ENCODE measurements at places on chromosomes 6 and 20.
A peak's percentile ranks its signal among the peaks of the same experiment; 100 is the strongest.

GRCh38 chr20:17859002-17859615 is 109.5 kb downstream of the SNX5 start:
- no peak for DNase-seq

DNA sequence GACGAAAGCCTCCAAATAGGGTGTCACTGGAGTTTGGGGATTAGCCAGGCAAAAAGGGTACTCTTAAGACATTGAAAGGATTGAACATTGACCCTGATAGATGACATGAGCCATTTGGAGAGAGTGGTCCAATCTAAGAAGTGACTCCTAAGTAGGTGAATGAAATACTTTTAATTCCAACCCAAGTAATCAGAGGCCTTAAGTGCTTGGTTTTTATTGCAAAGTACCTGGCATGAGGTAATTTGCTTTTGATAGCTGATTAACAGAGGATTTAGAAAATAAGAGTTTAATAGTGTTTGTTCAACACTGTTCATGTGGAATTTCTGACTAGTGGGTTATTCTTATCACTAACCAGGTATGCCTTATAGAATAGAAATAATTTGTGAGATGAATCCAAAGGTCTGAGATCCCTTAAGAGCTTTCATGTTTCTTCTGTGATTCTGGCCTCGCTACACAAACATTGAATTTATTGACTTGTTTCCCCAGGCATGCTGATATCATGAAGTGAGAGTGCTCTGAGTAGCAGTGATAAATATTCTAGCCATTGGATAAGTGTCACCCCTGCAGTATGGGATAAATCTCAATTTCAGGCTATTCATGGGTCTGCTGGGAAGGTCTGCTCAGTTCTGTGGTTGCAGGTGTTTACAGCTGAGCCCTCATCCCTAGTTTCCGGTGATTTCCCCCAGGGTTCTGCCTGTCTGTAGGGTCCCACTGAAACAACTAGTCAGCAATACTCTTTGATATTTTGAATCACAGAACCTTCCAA is 6.5 kb downstream of the NCOA7 start:
- no peak for DNase-seq

DNA sequence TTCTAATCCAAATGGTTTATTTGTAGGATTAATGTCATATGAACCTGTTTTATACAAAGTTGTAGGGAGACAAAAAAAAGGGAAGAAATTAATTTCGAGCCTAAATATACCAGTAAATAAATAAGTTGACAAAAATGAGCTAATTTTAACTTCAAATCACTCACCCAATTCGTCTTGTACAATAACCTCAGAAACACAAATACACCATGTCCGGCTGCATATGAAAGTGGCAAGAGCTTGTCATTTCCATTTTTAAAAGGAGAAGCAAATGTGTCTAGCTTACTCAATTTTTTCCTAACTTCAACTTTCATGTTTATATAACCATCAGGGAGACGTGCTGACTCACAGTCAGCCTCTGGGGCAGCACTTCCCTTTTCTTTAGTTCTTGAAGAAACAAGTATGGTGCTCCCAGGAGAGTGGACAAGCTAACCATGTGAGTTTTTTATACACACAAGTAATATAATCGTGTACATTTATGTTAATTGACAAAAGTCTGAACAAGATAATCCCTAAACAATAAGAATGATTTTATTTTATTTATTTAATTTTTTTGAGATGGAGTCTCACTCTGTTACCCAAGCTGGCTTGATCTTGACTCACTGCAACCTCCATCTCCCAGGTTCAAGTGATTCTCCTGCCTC is 55.5 kb upstream of the SGK1 start:
- no peak for DNase-seq

DNA sequence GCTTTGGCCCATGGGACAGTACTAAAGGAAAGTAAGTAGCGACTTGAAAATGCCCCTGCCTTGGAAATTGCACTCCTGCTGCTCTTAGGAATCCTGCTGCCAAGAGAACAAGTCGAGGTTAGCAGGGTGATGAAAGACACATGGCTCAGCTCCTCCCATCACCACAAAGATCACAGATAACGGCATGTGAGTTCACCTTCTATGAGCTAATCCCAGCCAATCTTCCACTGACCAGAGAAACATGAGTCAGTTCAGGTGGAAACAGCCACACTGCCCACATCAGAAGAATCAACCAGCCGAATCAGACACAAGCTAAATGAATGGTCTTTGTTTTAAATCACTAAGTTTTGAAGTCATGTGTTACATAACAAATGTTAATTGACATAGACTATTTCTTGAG is 106.3 kb downstream of the PRKN start:
- DNase-seq: no peak

- no peak for DNase-seq
Observed at GRCh38 chr20:3239867-3240775, 1.1 kb upstream of the SLC4A11 start.

GRCh38 chr6:53899512-53899911 is 104.7 kb downstream of the LRRC1 start:
- DNase-seq: no peak

GRCh38 chr6:152091851-152092341 is 284.4 kb downstream of the ESR1 start:
- no peak for DNase-seq

GRCh38 chr6:34486106-34486740 is 20.3 kb downstream of the PACSIN1 start:
- DNase-seq: no peak

DNA sequence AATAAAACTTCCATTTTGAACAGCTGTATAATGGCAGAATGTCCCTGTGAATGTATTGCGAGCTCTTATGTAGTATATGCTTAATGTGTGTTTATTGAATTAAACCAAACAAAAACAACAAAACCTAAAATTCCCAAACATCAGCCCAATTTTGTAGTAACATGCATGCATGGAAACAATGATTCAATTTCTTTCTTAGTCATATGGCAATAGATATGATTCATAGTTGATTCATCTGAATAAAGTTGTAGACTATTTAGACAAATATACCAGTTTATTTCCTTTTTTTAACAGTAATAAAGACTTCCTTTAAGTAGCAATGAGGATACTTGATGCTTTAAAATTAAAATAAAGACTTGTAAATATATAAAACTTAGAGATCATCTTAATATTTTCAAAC is 670.6 kb downstream of the CD109 start:
- no peak for DNase-seq

DNA sequence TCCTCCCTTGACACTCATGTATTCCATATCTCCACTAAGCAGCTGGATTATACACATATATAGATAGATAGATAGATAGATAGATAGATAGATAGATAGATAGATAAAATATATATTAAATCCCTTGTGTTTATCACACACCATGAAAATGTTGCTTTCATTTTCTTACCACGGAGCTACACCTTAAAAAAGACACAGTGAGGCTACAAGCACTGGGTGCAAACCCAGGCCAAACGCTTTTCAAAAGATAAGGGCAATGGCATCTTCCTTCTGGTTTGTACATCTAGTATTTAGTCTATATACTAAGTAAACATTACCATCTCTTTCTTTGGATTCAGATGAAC is 377.1 kb downstream of the ESR1 start:
- DNase-seq: no peak

DNA sequence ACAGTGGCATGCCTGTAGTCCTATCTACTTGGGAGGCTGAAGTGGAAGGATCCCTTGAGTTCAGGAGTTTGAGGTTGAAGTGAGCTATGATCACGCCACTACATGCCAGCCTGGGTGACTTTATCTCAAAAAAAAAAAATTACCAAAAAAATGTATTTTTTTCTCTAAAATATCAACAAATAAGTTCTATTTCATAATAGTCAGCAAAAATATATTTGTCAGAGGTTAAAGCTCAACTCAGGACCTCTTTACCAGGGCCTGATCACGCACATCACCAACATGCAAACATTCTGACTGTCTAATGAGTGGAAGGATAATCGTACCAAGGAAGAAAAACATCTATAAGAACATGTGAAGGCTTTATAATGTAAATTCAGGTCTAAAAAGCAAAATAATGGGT is 387.0 kb downstream of the SYNE1 start:
- no peak for DNase-seq

DNA sequence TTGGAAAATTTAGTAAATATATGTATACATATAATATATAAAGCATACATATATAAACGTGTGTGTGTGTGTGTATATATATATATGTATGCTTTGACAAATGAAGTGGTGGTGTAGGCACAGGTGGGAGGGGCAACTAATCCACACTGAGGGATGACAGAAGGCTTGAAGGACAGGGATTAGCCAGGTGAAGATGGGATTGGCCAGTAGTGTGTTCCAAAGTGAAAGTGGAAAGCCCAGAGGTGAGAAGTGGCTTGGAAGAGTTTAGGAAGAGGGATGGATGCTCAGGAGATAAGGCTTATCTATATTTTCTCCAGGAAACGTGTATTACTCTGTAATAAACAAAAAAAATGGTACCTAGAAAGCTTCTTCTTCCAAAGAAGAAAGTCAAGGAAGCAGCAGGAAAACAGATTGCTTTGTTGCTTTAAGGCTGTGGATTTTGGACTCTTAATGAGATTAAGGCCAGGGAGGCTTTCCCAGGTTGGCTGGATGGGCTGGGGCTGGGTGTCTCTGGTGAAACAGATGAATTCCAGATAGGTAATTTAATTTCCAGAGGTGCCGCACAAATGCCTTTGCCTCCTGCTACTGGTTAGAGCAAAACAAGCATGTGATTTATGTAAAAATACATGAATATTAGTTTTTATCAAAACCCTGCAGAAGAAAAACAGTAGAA is 63.9 kb downstream of the JARID2 start:
- DNase-seq: no peak

DNA sequence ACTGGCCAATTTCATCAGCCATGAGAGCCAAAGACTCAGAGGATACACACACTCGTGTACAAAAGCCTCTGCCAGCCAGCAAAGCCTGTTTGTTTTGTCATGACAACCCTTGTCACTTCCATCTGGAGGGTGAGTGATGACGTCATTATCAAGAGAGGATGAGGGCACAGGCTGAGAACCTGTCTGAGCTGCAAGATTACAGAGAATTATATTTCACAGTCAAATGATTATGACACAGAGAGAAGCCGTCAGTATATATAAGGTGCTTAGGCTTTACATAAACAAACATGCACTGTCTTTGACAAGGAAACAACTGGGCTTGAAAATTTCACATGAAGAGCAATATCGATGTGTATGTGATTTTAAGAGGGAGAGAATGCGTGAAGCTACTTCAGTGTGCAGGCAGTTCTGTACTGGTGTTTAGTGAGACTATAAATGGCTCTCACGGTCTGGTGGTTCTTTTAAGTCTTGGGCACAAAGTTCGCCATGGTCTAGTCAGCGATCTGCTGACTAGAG is 36.5 kb upstream of the BCLAF1 start:
- DNase-seq: no peak

- DNase-seq: no peak
Observed at GRCh38 chr6:131262060-131262459, 126.8 kb downstream of the AKAP7 start.

- DNase-seq: no peak
Observed at GRCh38 chr6:106757267-106757666, 127.9 kb downstream of the QRSL1 start.

GRCh38 chr6:76867182-76867581 is 596.1 kb downstream of the HTR1B start:
- DNase-seq: no peak

- DNase-seq: no peak
Observed at GRCh38 chr6:12099623-12100338, 87.7 kb downstream of the HIVEP1 start.

GRCh38 chr6:33140556-33140955 is 51.7 kb downstream of the COL11A2 start:
- no peak for DNase-seq

DNA sequence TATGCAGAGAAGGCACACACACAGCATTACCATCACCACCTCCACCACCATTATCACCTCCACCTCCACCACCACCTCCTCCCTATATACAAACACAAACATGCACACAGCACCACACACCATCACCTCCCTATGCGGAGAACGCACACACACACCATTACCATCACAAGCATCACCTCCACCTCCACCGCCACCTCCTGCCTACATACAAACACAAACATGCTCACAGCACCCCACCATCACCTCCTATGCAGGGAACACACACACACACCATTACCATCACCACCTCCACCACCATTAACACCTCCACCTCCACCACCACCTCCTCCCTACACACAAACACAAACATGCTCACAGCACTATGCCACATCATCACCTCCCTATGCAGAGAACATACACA is 236.5 kb upstream of the AFDN start:
- DNase-seq: no peak

GRCh38 chr6:36131511-36132245 is 1.4 kb downstream of the MAPK13 start:
- DNase-seq: peak; percentile 55

DNA sequence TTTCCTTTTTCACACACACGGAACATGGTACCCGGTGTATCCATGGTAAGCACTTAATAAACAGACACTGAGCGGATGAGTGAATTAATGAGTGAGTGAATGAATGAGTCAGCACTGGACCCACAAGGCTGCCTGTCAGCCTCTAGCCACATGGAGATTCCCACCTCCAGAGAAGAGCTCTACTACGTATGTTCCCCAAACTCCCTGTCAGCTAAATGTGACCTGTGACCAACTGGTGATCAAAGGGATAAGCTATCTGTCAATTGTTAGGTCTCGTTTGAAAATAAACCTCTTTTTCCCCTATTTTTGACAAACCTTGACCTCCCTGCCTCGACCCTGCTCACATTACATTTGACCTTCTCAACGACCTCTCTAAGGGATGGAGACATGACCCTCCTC is 24.5 kb upstream of the TAF8 start:
- DNase-seq: no peak

- DNase-seq: no peak
Observed at GRCh38 chr6:33091957-33092356, 16.2 kb downstream of the HLA-DPB1 start.

- no peak for DNase-seq
Observed at GRCh38 chr6:27065183-27065582, 182.3 kb upstream of the PRSS16 start.

DNA sequence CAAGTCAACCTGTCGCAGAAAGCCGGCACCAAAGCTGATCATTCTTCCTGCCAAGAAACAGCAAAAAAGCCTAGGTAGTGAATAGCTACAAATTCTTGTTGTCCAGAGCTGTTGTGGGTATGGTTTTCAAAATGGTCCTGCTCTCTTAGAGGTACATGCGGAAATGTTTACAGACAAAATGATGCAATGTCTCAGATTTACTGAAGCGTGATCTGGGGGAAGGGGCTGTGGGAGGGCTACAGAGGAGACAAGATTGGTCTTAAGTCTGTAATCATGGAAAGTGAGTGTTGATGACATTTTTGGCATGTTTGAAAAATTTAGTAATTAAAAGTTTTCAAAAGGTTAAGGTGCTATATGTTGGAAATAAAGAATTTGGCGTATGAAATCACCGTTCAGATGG is 6.2 kb downstream of the NTSR1 start:
- no peak for DNase-seq

- peak; percentile 15 for DNase-seq
Observed at GRCh38 chr6:92376691-92377090, 1042.7 kb downstream of the EPHA7 start.

GRCh38 chr6:3211681-3212080 is 15.8 kb downstream of the TUBB2B start:
- no peak for DNase-seq

GRCh38 chr6:140485740-140486449 is 1111.4 kb upstream of the CITED2 start:
- DNase-seq: no peak

- DNase-seq: peak; percentile 83
Observed at GRCh38 chr20:3172933-3173609, at the start of gene LZTS3. Gene LZTS3, minus strand, starts transcription at chr20:3173549. Its CDS starts 6,386 bp downstream, at chr20:3167163.

- peak; percentile 83 for DNase-seq
Observed at GRCh38 chr6:39377539-39377950, 55.0 kb upstream of the KCNK16 start.

Data from right hindlimb (tissue), 1 donor.